ENCODE measurements at places on chromosomes 7 and 10. TPM values are rescaled to one million over a fixed set of nuclear protein-coding genes. Genes with fewer than 3 reads are reported as not detected.

CCL26 gene
- not detected for total RNA-seq

PON1 gene
- total RNA-seq, result not detected

AKR1C3 gene
- total RNA-seq, result 7.4 TPM

DNA sequence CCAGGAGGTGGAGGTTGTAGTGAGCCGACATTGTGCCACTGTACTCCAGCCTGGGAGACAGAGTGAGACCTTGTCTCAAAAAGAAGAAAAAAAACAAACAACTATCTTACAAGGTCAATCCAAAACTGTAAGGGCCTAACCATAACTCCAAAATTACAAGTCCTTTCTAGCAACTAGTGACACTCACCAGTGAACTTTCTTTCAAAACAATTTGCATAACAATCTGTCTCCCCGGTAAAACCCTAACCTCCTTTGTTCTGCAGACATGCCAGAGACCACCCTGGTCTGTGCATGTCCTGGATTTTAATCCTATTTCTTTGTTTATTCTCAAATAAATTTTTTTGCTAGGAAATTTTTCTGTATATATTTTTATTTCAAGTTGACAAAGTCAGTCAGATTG, 68.1 kb downstream of the EXOC6 start:
- DNase-seq, result no peak

DNA sequence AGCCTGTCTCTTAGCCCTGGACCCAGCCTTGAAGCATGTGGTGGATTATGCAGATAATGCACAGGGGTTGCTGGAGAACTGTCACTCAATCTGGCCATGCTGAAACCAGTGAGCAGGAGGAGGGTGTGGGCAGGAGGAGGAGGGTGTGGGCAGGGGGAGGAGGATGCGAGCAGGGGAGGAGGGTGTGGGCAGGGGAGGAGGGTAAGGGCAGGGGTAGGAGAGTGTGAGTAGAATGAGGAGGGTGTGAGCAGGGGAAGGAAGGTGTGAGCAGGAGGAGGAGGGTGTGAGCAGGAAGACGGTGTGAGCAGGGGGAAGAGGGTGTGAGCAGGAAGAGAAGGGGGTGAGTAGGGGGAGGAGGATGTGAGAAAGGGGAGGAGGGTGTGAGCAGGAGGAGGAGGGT, 18.8 kb downstream of the CAMK2B start:
- DNase-seq, result no peak

DNA sequence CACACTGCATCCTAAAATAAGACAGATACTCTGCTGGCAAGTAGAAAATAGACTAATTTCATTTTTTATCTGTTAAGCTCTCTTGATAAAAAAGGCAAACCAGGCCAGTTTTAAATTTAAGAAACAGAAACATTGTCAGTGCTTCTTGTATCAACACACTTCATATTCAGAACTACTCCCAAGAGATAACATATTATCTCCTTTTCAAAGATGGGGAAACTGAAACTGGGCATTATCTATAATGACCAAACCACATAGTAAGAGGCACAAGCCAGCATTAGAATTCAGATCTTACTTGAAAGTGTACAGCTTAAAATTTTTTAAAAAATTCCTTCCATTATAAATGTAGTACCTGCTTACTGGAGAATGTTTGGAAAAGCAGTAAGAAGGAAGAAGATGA, 14.7 kb downstream of the SRI start:
- DNase-seq, result no peak

GRCh38 chr10:102119417-102120141, 589 bp downstream of the LDB1 start:
- DNase-seq, result peak; percentile 90

DNA sequence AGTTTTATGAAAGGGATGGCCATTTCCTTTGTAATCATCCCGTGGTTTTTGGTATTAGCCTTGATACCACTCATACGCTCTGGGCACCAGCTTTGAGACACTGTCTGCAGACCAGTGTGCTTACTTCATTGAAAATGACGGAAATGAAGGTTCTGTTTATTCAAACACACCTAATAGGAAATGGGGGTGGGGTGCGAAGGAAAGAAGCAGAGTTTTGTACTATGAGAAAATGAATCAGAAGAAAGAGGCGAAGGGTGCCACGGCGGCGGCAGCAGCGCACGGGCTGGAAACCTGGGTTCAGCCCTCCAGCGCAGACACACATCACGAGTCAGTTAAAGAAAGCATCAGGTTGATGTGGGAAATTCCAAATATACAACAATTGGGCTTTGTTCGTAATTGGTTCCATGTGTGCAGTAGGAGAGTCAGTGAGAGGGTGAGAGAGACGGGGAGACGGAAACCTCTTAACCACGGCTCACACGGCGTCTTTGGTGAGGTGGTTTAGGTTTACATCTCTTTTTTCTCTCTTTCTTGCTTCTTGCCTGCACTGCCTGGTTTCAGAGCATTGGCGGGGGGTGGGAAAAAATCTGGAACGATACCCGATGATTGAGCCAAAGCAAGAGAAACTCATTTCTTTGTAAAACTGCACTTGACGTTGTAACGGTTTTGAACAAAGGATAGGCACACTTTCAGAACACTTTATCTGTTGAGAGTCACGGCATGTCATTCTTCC, 321.2 kb downstream of the FRMD4A start:
- DNase-seq, result peak; percentile 81

DNA sequence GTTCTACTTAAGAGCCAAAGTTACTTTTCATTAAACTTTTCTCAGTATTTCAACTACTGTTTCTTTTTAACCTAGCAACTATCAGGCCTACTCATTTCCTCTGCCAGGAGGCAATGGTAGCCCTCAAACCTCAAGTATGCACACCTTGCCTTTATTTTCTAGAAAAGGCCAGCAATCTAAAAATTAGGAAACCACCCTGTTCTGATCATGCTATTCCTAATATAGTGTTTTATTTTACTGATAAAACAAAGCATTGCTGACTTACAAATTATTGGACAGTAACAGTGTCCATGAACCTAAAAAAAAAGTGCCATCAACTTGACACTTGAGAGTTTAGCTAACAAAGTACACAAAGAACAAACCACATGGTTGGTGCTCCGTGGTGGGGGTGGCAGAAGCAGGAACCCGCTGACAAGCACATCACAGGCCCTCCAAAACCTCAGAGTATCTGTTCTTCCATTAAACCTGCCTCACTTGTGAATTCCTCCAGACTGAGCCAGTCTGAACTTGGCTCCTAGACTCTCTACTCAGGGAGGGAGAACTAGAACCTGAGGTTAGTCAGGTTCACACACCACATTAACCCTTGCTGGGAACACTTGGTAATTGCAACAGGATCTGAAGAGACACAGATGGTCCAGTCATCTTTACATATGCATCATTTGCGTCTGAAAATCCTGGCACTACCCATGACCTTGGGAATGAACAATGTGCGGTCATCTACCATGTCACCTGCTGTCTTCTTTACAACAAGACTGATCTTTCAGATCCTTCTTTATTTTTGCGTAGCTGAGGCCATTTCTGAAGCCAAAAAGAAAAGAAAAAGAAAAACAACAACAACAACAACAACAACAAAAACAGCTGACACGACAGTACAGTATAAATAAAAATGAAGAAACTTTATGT, 31.9 kb downstream of the PIP4K2A start:
- peak; percentile 83 for DNase-seq

Measured in CD4-positive, CD25-positive, alpha-beta regulatory T cell (primary cell).